ENCODE measurements at places on chromosomes 12 and 14.

DNA sequence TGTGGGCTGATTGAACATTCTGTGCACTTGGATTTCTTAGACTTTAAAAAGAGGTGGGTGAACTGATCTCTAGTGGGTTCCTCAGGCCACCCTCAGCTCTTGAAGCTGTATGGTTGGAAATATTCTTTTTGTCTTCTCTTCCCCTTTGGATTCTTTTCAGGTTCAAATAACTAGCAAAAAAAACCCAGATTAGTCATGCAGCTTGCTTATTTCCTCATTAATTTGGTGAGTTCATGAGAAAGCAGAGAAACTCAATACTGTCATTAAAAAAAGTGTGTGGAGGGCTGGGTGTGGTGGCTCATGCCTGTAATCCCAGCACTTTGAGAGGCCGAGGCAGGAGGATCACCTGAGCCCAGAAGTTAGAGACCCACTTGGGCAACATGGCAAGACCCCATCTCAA, 183.4 kb downstream of the ESR2 start:
- DNase-seq: no peak

- DNase-seq: no peak
These were observed 47.4 kb upstream of the PARP11 start for GRCh38 chr12:3920351-3921150.

- DNase-seq: no peak
These were observed 99.2 kb downstream of the C12orf50 start for GRCh38 chr12:87930033-87930432.

DNA sequence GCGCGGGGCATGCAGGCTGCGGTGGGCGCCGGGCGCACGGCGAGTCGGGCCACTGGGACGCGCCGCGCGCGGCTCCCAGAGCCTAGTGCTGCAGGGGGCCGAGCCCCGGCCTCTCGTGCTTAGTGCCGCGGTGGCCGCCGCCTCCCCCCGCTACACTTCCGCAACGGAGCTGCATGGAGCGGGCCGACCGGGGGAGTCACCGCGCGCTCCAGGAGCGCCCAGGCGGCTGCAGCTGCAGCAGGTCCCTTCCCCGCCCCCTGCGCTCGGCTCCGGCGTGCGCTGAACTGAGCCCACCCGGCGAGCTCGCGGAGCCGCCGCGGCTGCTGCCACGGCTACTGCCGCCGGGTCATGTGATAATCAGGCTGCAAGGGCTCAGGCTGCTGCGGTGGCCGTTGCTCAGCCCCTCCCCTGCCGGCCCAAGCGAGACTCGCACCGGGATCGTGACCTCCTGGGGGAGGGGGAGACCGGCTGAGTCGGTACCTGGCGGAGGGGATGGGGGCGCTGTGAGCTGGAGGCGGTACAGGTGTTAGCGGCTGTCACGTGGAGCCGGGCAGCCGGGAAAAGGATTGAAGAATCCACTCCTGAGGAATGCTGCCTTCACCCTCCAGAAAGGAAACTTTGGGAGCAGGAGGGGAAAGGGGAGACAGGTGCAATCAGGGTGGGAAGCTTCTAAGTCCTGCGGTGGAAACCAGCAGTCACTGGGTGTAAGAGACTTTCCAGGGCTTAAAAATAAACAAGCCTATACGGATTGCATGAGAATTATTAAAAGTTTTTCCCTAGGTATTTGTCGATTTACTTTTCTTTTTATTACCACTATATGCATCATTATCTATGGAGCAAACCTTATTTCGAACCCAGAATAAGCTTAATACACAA, at the start of gene PPM1H:
Gene PPM1H, minus strand, starts transcription at position 352 of the 876 bp plus-strand sequence. CDS start 414 bp downstream, outside the sequence.
- no peak for DNase-seq

DNA sequence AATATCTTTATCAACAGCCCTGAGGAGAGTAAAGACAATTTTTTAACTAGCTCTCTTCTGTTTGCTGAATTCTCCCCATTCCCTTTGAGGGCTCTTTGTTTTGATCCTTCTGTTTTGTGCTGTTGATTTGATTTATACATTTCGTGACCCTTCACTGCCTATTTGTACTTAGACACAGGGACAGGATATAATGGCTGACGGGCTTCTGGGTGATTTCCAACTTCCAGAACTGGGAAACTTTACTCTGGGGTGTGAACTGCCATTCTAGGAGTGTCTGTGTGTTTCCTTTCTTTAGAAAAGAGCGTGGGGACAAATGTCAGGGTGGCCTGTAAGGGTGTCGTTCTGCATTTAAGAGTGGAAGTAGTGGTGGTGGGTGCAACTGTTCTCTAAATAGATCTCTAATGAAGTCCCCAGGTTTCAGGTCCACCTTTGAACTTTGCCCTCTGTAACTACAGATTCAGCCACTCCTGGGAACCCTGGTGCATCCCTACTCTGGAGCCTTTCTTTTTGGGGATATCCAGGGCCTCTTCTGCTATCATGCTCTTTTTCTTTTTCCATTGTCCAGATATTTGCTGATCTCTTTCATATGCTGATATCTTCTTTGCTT, 22.3 kb upstream of the SSPN start:
- DNase-seq: no peak

GRCh38 chr12:52907092-52907810, 2.4 kb upstream of the KRT8 start:
- no peak for DNase-seq

Measured in cortex of kidney (tissue), 1 donor.